ENCODE measurements at places on chromosomes 6 and 20.

- no peak for DNase-seq
Measured at GRCh38 chr6:25537349-25538018, 114.5 kb upstream of the SCGN start.

- no peak for DNase-seq
Measured at GRCh38 chr6:119027465-119027864, 51.0 kb downstream of the FAM184A start.

DNA sequence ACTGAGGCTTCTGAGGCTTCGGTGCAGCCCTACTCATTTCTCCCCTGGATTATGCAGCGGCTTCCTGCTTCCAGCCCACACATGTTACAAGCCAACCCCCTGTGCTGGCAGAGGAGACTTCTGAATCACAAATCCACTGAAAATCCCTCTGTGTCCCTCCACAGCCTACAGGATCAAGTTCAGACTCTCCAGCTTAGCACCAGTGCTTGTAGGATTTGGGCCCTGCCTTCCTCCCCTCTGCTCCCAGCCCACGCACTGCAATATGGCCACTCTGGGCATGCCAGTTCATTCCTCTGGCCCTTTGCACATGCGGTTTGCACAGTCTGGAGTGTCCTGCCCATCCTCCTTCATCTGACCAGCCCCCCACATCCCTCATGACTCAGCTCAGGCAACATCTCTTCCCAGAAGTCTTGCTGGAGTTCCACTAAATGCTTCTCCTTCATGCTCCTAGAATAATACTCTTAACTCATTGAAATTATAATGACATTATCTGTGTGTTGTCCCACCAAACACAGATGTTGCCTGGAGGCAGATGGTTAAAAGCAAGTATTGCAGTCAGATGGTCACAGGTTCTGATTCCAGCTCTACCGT, 15.9 kb upstream of the MDGA1 start:
- DNase-seq: no peak

DNA sequence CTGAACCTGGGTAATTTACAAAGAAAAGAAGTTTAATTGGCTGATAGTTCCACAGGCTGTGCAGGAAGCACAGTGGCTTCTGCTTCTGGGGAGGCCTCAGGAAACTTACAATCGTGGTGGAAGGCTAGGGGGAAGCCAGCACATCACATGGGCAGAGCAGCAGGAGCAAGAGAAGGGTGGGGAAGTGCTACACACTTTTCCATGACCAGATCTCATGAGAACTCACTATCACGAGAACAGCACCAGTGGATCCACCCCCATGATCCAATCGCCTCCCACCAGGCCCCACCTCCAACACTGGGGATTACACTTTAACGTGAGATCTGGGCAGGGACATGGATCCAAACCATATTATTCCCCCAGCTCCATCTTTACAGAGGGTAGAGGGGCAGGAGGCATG, 166.4 kb downstream of the NFATC2 start:
- DNase-seq: no peak

DNA sequence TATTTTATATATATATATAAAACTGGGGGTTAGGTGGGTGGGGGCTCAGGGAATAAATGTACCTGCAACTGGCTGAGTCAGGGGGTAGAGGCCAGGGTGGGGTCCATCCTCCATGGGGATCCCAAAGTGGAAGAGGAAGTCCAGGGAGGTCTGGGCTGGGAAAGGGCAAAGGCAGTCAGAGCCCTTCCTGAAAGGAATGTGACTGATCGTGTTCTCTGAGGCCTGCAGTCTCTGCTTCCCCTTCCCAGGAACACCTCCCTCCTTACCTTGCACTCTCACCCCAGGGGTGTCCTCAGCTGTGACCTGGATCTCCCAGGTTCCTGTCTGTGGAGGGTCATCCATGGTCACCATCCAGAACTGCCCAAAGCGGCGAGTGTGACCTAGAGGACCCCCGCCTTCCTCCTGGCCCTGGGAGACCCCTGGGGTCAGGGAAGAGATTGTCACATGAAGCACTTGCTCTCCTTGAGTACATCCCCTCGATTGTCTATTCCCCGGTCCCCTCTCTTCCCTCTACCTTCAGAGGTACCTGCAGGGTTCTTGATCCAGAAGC, 4.7 kb downstream of the SAPCD1 start:
- DNase-seq: no peak

DNA sequence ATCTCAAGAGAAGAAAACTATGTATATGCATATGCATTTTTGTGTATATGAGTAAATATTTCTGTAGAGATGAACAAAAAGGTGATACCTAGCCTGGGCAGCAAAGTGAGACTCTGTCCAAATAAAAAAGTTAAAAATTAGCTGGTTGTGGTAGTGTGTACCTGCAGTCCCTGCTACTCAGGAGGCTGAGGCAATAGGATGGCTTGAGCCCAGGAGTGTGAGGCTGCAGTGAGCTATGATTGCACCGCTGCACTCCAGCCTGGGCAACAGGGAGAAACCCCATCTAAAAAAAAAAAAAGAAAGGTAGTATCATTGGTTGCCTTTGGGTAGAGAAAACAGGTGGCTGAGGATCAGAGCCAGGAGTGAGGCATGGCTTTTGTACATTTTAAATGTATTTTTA, 50.9 kb downstream of the KLHL31 start:
- no peak for DNase-seq

All from CD4-positive, alpha-beta T cell treated with Interleukin-17A for 4 hours (primary cell).